Mesothelial cell of epicardium (in vitro differentiated cells): ENCODE measurements at places on chromosomes 3 and 15. TPM values are rescaled to one million over a fixed set of nuclear protein-coding genes. Genes with fewer than 3 reads are reported as not detected.

CHL1 gene
- not detected in 3 replicates for total RNA-seq

CCK gene
- not detected in 3 replicates for total RNA-seq

TUSC7 gene
- not detected in 3 replicates for total RNA-seq

AHSG gene
- total RNA-seq: 0.14 TPM in 1 of 3 replicates, not detected in the others

NANOGP8 gene
- 0.86 to 1.2 TPM (median 0.91 TPM) in 3 replicates for total RNA-seq

PLSCR5 gene
- total RNA-seq: 0.20 TPM in 1 of 3 replicates, not detected in the others

CCDC32 gene
- total RNA-seq: 27.2 to 30.1 TPM (median 28.8 TPM) in 3 replicates

- H3K36me3 ChIP-seq: peaks cover 14% of the 10 kb centered on the region
- H3K27ac ChIP-seq: no peak overlapping the region
- no peaks in the 10 kb centered on the region for H3K27me3 ChIP-seq
- H3K4me3 ChIP-seq: no peak overlapping the region
- no peaks in the 10 kb centered on the region for H3K4me1 ChIP-seq
Measured at GRCh38 chr3:51691021-51691420, 15.8 kb upstream of the GRM2 start.

- no peak for DNase-seq
- no peak overlapping the region for H3K27ac ChIP-seq
- no peak overlapping the region for H3K4me3 ChIP-seq
Measured at GRCh38 chr15:85679231-85679630, 115.5 kb downstream of the KLHL25 start.

DNA sequence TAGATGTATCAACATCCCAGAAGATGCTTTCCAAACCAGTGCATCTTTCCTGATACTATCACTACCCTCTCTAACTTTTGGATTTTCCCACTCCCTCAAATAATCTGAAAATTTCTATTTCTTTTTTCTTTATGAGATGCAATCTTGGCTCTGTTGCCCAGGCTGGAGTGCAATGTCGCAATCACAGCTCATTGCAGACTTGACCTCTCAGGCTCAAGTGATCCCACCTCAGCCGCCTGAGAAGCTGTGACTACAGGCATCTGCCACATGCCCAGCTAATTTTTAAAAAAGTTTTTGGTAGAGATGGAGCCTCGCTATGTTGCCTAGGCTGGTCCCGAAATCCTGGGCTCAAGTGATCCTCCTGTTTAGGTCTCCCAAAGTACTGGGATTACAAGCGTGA lies 239.7 kb downstream of the SUCLG2 start:
- no peak for DNase-seq
- no peaks in the 10 kb centered on the region for H3K27me3 ChIP-seq
- no peak overlapping the region for H3K4me3 ChIP-seq
- H3K36me3 ChIP-seq: peaks cover 3% of the 10 kb centered on the region
- H3K4me1 ChIP-seq: no peaks in the 10 kb centered on the region

GRCh38 chr3:156492801-156493261 lies 62.1 kb downstream of the SSR3 start:
- H3K4me3 ChIP-seq: no peak overlapping the region
- H3K36me3 ChIP-seq: peaks cover 4% of the 10 kb centered on the region
- H3K27me3 ChIP-seq: no peaks in the 10 kb centered on the region
- H3K27ac ChIP-seq: no peak overlapping the region
- DNase-seq: no peak
- peaks cover 1% of the 10 kb centered on the region for H3K4me1 ChIP-seq

- no peaks in the 10 kb centered on the region for H3K27me3 ChIP-seq
- DNase-seq: no peak
- H3K27ac ChIP-seq: no peak overlapping the region
- H3K4me3 ChIP-seq: no peak overlapping the region
- H3K36me3 ChIP-seq: peaks cover 9% of the 10 kb centered on the region
Measured at GRCh38 chr15:85607842-85608241, 186.9 kb downstream of the KLHL25 start.

DNA sequence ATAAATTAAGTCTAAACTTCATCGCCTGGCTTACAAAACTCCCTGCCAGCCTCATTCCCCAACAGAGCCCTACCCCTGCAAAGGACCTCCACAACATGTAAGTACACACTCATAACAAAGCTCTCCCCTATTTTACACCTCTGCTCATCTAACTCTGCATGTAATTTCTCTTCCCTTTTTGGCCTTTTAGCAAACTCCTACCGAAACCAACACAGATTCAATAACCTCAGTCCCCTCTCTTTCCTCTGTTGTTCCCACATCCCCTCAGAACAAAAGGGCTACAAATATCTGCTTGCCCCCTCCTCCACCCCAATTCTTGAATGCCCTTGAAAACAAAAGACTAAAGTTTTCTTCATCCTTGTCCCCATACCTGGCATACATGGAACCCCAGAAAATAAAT lies 662 bp downstream of the UBL7 start:
- peaks cover 32% of the 10 kb centered on the region for H3K36me3 ChIP-seq
- no peak for DNase-seq
- peaks cover 20% of the 10 kb centered on the region for H3K4me1 ChIP-seq
- peak overlapping the region; percentile 97 for H3K27ac ChIP-seq
- no peaks in the 10 kb centered on the region for H3K27me3 ChIP-seq

DNA sequence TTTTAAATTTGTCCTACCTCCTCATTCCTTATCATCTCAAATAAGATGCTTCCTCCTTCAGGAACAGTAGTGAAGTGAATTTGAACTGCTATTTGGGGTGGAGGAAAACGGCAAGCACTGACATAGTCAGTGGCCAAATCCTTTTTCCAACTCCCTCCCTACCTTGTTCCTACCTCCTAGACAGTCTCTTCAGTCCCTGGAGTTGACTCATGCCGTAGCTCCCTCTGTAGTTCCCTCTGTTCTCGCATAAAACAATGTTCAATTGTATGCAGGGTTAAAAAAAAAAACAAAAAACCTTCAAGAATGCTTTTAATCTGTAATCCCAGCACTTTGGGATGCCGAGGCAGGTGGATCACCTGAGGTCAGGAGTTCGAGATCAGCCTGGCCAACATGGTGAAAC lies 1.4 kb downstream of the UBR1 start:
- H3K27me3 ChIP-seq: peaks cover 3% of the 10 kb centered on the region
- no peak for DNase-seq
- H3K4me3 ChIP-seq: peak overlapping the region; percentile 15
- peaks cover 26% of the 10 kb centered on the region for H3K4me1 ChIP-seq
- H3K36me3 ChIP-seq: peaks cover 21% of the 10 kb centered on the region
- no peak overlapping the region for H3K27ac ChIP-seq

DNA sequence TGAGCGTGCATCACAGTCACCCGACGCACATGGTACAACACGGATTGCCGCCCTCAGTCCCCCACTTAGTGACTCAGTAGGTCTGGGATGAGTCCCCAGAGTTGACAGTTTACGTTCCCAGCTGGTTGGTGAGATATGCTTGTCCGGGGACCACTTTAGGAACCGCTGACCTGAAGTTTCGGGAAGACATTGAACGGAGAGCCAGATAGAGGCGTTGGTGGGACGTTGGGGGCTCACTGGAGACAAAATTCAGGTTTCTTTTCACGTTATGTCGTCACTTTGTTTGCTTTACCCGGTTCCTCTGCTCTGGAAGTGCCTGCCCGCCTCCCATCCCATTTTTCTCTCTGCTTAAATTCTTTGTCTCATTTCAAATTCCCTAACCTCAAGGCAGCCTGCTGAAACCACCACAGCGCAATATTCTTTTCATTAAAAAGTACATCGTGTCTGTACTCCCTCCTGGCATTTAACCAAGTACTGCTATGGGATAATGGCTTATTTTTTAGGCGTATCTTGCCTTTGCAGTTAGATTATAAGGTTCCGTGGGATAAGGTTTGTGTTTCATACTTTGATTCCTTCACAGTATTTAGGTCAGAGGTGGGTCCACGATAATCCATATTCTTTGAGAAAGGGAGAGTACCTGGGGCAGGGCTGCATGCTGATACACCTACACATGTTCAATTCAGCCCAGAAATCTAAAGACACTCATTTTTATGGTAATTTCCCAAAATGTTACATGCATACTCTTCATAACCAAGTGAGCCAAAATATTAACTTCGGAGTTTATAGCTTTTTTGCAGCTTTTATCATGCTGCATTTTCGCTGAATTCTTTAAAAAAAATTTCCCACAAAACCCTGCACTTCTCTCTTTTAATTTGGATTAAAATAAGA lies 921 bp downstream of the LMLN start:
- peaks cover 4% of the 10 kb centered on the region for H3K27me3 ChIP-seq
- peaks cover 19% of the 10 kb centered on the region for H3K4me1 ChIP-seq
- peak overlapping the region; percentile 83 for H3K27ac ChIP-seq
- no peak for DNase-seq
- peak overlapping the region; percentile 91 for H3K4me3 ChIP-seq

DNA sequence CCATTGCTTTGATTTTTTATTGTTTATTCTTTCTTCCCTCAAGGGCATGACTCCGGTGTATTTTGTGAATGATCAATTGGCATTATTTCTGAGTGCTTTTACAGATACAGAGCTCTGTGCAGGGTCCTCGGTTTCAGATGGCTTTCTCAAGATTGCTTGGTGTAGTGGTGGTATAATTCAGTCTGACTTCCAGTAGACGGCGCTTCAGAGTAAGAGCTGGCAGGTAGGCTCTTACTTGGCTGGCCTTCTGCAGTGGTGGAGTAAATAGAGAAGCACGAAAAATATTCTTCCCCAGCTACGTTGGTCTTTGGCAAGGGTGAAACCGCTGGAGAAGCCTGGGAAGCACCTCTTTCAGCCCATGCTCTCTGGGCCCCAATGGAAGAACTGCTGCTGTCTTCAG lies 723.0 kb upstream of the BCHE start:
- no peaks in the 10 kb centered on the region for H3K36me3 ChIP-seq
- no peak for DNase-seq

- H3K4me1 ChIP-seq: peaks cover 4% of the 10 kb centered on the region
- no peak overlapping the region for H3K4me3 ChIP-seq
- no peaks in the 10 kb centered on the region for H3K36me3 ChIP-seq
- no peak for DNase-seq
- H3K27ac ChIP-seq: no peak overlapping the region
- no peaks in the 10 kb centered on the region for H3K27me3 ChIP-seq
Measured at GRCh38 chr15:83549623-83550022, 102.5 kb downstream of the SH3GL3 start.

DNA sequence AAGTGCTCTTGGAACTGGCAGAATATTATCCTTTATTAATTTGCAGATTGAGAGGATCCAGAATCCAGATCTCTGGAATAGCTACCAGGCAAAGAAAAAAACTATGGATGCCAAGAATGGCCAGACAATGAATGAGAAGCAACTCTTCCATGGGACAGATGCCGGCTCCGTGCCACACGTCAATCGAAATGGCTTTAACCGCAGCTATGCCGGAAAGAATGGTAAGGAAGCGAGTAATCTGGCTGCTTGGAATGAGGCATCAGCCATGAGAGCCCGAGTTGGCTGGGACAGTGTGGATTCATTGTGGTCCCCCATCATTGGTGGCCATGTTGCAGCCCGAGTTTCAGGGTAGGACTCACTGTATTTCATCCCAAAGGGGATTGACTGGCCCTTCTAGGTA lies 47.1 kb downstream of the PARP14 start:
- H3K4me1 ChIP-seq: no peaks in the 10 kb centered on the region
- no peak for DNase-seq
- no peak overlapping the region for H3K27ac ChIP-seq
- H3K36me3 ChIP-seq: peaks cover 63% of the 10 kb centered on the region
- H3K27me3 ChIP-seq: no peaks in the 10 kb centered on the region

DNA sequence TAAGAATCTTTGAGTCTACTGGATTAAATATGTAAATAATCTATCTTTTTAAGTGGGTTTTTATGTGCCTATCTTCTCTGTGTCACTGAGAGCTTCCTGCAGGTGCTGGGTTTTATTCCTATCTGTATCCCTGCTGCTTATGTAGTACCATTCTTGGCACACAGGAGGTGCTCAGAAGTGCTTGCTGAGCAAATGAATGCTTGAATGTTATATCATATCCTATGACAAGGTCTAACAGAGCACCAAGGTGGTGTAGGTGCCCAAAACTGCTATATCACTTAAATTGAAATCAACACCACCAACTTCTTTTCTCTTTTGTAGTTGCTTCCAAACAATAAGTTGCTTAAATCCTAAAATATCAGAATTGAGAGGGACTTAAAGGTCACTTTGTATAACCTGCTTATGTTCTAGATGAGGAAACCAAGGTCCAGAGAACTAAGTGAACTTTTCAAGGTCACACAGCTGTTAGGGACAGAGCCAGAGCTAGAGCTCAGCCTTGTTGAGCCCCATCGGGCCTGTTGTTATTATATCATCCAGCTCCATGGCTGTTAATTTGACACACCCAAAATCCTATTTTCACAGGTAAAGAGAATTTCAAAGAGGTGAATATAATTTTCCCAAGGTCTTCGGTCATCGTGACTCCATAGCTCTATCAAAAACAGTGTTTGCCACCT lies 46.0 kb downstream of the CCNL1 start:
- no peaks in the 10 kb centered on the region for H3K36me3 ChIP-seq
- H3K27ac ChIP-seq: no peak overlapping the region
- H3K27me3 ChIP-seq: no peaks in the 10 kb centered on the region
- no peak for DNase-seq

- H3K27me3 ChIP-seq: peaks cover 4% of the 10 kb centered on the region
- no peaks in the 10 kb centered on the region for H3K36me3 ChIP-seq
- H3K4me3 ChIP-seq: no peak overlapping the region
- no peak overlapping the region for H3K27ac ChIP-seq
Measured at GRCh38 chr3:169404520-169404890, 259.0 kb downstream of the MECOM start.

DNA sequence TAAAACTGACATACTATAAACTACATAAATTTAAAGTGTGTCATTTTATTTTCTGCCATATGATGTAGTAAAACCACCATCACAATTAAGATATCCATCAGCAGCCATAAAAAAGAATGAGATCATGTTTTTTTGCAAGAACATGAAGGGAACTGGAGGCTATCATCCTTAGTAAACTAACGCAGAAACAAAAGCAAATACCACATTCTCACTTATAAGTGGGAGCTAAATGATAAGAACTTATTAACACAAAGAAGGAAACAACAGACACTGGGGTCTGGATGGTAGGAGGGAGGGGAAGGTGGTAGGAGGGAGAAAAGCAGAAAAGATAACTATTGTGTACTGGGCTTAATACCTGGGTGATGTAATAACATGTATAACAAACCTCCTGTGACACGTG lies 24.6 kb downstream of the CCDC14 start:
- no peak overlapping the region for H3K4me3 ChIP-seq
- H3K4me1 ChIP-seq: peaks cover 2% of the 10 kb centered on the region
- H3K27me3 ChIP-seq: no peaks in the 10 kb centered on the region

GRCh38 chr15:48946840-48947187 lies 16.9 kb downstream of the SHC4 start:
- H3K4me3 ChIP-seq: no peak overlapping the region
- no peaks in the 10 kb centered on the region for H3K4me1 ChIP-seq
- DNase-seq: no peak
- peaks cover 24% of the 10 kb centered on the region for H3K27me3 ChIP-seq
- no peaks in the 10 kb centered on the region for H3K36me3 ChIP-seq

DNA sequence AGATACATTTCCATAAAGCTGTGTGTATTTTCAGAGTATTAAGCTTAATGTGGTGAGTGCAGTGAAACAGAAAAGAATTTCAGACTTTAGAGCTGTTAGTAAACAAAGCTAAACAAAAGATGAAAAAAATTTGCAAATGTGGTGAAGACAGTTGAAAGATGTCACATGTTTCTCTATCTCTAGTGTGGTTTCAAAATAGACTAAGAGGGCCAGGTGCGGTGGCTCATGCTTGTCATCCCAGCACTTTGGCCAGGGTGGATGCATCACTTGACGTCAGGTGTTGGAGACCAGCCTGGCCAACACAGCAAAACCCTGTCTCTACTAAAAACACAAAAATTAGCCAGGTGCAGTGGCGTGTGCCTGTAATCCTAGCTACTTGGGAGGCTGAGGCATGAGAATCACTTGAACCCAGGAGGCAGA lies 466.0 kb upstream of the NR2F2 start:
- no peak for DNase-seq
- no peaks in the 10 kb centered on the region for H3K36me3 ChIP-seq
- H3K27ac ChIP-seq: no peak overlapping the region
- no peaks in the 10 kb centered on the region for H3K27me3 ChIP-seq
- H3K4me1 ChIP-seq: peaks cover 27% of the 10 kb centered on the region
